Activated T-cell treated with anti-CD3 and anti-CD28 coated beads, Interleukin-2, amount 50 U/mL, for 4 hours (primary cell): ENCODE measurements at places on chromosomes 5 and 9. TPM values are rescaled to one million over a fixed set of nuclear protein-coding genes. Genes with fewer than 3 reads are reported as not detected.

The SHOC1 gene
- not detected for total RNA-seq

The SPATA31C1 gene
- not detected for total RNA-seq

The FCN2 gene
- total RNA-seq: not detected

The TGFBI gene
- total RNA-seq: 0.81 TPM

DNA sequence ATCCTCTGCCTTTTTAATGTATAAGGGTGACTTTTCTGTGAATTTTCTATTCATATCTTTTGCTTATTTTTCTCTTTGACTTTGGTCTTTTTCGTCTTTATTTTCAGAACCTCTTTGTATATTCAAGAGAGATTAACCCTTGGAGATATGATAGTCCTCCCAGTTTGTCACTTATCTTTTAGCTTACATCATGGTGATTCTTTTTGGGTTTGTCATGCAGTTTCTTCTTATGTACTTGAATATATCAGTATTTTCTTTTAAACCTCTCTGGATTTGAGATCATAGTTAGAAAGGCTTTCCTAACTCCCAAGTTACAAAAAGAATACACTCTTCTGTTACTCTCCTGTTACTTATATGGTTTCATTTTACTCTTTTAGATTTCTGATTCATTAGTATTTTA, 27.5 kb upstream of the GPR21 start:
- DNase-seq: no peak

DNA sequence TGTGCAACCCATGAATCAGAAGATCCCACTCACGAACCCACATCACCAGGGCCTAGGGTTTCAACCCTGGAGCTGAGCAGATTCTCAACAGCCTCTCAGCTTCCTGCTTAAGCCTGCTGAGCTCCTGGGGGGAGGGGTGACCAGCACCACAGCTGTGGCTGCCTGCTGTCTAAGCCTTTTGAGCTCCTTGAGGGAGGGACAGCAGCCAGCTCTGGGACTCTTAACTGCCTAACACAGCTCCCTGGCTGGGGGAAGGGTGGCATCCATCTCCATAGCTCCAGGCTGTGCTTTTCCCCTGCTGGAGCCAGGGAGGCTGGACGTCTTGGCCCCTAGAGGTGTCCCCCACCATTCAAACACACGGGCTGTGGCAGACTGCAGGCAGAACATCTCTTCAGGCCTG, 250.3 kb downstream of the DMAC1 start:
- no peak for DNase-seq

DNA sequence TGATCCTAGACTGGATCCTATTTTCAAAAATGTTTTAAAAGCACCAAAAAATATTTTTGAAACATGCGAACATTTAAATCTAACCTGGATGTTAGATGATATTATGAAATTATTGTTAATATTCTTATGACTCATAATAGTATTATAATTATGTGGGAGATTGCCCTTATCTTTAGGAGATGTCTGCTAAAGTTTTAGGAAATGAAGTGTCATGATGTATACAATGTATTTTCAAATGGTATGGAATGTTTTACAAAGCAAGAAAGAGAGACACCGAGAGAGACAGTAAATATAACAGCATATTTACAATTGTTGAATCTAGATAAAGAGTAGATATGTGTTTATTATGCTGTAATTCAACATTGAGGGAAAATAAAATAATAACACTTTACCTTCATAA, 455.9 kb downstream of the ACTL7B start:
- no peak for DNase-seq

- no peak for DNase-seq
These were observed 194.3 kb downstream of the TTLL11 start for GRCh38 chr9:121898856-121899255.

The OBP2B gene
- not detected for total RNA-seq

GRCh38 chr9:133792721-133793470, 54.7 kb upstream of the SARDH start:
- peak; percentile 34 for DNase-seq

DNA sequence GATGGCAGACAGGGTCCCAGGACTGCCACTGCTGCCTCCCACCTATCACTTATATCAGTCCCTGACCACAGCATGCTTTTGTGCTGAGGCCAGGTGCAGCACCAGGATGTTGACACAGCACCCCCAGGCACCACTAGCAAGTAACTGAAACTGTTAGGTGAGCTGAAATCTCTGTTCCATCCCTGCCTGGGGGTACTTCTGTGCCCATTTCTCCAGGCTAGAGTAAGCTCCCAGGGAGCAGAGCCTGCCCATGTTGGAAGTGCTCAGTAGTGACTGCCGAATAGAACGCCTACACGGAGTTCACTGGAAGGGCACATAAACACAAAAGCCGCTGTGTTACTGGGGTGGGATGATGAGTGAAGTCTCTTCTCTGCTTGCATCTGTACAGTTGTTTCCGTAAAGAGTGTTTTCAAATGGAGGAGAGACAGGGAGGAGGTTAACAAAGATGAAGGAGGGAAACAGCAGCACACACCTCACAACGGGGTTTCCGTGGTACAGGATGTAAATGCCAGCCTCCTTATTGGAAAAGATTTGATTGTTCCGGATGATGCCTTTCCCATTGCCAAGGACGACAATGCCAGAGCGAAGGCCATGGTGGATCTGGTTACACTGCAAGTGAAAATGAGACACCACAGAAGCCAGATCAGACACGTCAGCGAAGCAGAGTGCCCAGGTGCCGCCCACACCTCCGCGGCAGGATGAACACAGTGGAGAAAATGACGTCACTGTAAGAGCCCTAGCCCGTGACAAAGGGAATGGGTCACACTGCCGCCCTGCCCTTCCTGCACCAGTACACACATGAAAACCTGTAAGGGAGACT, 43.1 kb downstream of the POLR1E start:
- peak; percentile 70 for DNase-seq
